ENCODE measurements at places on chromosomes 13 and 19. TPM values are rescaled to one million over a fixed set of nuclear protein-coding genes. Genes with fewer than 3 reads are reported as not detected.

DNA sequence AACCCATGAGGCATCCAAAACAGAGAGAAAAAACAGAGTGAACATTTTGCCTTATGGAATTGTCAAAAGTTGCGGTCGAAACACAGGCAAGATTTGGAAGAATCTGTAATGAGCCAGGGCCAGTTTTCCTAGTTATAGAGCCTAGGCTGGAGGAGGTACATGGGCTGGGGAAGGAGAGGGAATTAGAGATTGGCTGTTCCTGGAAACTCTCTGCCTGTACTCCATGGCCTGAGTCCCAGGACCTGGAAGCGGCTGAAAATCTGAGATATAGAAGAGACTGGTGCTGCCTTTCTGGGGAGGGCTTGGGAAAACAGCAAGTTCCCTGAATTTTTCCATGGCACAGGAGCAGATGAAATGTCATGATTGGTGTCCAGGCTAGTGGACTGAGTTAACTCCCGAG, 122.8 kb upstream of the KLF12 start:
- DNase-seq = no peak

GRCh38 chr19:4531562-4532165, 3.4 kb downstream of the PLIN5 start:
- no peak for DNase-seq

DNA sequence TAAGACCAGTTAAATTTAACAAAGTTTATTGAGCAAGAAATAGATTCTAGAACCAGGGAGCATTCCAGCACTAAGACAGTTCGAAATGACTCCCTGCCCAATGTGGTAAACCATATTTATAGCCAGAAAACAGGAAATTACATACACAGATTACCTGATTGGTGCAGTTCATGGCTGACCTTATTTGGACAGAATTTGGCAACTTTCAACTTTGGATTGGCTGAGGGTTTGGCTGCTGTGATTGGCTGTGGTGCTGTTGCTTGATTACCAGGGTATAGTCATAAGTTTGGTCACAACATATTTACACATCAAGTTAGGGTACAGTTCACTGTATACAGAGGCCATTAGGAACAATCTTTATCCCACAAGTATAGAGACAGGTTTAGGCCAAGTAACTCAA, 984.8 kb upstream of the MIR17HG start:
- no peak for DNase-seq

DNA sequence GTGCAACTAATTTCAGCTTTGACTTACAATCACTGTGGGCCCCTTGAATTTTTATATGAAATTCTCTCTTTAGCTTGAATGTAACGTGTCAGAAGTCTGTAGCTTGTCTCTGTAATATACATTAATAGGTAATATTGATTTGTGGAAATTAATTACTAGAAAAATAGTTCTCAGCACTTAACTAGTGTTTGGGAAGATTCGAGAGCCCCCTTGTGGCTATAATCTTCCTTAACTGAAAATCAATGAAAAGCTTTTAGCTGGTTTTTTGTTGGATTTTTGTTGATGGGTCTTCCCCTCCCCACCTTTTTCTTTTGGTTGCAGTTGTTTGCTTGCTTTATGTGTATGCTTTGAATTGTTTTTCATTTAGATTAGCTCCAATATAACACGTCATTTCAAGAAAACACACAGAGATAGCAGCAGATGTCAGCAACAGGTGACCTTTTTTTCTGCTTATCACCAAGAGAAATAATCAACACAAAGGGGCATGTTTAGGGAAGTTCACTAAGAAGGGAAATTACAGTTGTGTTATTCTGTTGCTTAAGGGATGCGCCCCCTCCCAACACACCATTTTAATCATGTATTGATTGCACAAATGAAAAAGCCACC, 176.8 kb downstream of the OXGR1 start:
- DNase-seq = no peak

DNA sequence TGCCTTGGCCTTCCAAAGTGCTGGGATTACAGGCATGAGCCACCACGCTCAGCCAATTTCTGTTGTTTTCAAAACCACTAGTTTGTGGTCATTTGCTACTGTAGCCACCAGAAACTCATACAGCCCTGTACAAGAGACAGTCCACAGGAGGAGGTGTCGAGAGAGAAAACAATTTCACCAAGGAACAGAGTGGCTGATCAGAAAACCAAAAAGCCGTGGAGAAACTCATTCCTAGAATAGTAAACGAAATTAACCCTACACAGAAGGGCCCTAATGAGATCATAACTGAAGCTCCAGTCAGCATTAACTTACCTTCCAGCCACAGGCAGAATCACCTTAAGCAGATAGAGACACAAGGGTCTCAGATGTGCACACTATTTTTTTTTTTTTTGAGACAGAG, 3.8 kb upstream of the CCDC124 start:
- DNase-seq = no peak

DNA sequence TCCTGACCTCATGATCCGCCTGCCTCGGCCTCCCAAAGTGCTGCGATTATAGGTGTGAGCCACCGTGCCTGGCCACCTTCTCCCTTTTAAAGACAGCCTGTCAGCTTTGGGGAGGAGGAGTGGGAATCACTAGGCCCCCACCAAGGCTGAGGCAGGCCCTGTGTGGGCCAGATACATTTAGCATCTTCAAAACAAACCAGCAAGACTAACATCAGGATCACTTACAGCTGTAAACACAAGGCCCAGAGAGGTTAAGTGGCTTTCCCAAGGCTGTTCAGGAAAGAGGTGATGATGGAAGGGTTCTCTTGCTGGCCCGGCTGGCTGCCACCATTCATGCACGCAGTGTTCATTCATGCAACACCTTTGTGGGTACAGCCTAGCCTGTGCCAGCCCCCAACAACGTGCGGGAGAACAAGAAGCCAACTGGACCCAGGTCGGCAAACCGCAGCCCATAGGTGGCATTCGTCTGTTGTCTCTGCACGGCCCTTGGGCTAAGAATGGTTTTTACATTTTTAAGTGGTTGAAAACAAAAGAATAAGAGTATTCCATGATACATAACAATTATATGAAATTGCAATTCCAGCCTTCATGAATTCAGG, 23.0 kb downstream of the IER2 start:
- no peak for DNase-seq

GRCh38 chr13:27440408-27440807, 10.0 kb downstream of the MTIF3 start:
- DNase-seq = no peak

- no peak for DNase-seq
Observed at GRCh38 chr19:12946731-12947496, 1.3 kb downstream of the RAD23A start.

GRCh38 chr13:112931028-112931934, 37.7 kb upstream of the MCF2L start:
- DNase-seq = peak; percentile 69

- no peak for DNase-seq
Observed at GRCh38 chr13:46288570-46289259, 77.0 kb downstream of the LRRC63 start.

GRCh38 chr13:79477968-79478367, 3.0 kb upstream of the NDFIP2 start:
- DNase-seq = no peak

DNA sequence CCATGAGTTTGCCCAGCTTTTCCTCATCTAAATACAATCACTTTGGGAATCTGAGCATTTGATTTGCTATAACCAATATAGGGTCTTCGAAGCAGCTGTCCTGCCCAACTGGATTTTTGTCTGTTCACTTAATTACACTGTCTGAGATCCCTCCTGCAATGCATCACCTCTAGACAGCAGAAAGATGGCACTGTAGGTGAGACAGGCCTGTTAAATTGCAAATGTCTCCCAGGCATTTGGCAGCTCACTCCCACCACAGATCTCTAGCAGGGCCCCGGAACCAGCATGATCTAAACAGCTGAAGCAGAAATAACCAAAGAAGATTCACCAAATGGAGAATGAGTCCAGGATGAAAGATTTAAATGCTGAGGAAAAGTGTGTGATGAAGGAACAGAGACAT, 41.9 kb upstream of the SERPINE3 start:
- no peak for DNase-seq

Gene ELSPBP1
- total RNA-seq = not detected

Gene ETV2
- total RNA-seq = 0.59 TPM

Gene CGB8
- not detected for total RNA-seq
